Dermis microvascular lymphatic vessel endothelial cell (primary cell): ENCODE measurements at places on chromosomes 5 and 9.

DNA sequence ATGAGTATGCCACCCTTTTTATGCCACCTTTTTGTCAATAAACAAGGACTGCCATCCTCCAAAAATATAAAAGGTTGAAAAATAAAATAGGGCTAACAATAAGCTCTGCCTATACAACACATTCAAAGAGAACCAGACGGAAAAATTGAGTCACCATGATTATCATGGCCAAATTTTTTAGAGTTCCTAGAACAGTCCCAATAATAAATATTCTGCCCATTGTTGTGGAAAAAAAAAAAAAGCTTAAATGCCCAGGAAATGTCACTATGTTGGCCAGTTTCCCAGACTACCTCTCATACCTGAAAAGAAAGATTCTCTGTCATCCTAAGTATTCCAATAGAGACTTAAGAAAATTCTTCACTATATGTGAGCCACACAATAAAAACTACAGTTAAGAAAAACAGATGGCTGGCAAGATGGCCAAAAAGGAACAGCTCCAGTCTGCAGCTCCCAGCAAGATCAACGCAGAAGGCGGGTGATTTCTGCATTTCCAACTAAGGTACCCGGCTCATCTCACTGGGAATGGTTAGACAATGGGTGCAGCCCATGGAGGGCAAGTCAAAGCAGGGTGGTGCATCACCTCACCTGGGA lies 149.0 kb downstream of the TMEM161B start:
- no peak for DNase-seq

- DNase-seq, result no peak
Measured at GRCh38 chr5:74621492-74621891, 19.0 kb downstream of the ENC1 start.

- peak; percentile 56 for DNase-seq
Measured at GRCh38 chr5:139561655-139562451, 714 bp downstream of the UBE2D2 start.

DNA sequence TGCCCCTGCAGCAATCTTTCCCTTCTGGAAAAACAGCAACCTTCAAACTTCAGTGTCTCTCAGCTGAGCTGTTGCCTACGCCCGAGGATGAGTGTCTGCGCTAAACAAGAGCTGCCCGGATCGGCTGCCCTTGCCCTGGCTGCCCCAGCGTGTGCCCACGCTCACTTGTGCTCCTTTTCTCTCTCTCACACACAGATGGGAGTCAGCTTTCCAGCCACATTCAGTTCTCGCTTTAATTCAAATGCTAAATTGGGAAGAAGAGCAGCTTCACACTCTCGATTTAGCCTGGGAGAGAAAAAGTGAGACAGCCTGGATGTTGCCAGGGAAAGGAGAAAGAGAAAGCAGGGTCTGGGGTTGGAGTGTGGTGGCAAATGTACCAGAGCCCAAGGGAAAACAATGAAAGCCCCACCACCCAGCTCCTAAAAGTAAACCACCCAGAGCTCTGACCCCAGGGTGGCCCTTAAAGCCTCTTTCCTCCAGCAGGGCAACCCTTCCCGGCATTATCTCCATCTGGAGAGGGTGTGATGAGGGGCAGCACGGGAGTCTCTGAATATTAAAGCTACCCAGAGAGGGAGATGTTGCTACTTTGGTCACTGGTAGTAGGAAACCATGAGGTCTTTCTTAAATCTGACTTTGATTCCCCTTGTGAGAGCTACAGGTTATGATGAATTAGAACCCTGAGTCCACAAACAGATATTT lies 9.9 kb upstream of the EGR1 start:
- DNase-seq, result no peak

DNA sequence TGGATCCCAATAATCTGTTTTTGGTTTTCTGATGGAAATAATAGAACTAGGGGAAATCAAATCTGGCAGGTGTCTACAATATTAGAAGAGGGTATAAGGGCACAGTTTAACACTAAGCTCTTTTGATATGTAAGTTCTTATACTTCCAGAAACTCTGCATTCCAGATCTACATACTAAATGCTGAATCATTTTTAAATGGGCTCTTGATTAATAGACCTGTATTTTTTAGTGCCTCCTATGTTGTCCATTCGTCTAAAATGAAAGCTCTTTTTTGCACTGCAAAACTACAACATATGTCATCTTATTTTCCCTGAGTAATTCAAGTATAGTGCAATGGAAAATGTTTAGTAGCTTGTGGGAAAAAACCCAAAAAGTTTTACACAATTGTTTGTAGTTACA lies 44.2 kb downstream of the NR6A1 start:
- DNase-seq, result no peak

- no peak for DNase-seq
Measured at GRCh38 chr5:109281136-109281690, 128.6 kb downstream of the PJA2 start.

DNA sequence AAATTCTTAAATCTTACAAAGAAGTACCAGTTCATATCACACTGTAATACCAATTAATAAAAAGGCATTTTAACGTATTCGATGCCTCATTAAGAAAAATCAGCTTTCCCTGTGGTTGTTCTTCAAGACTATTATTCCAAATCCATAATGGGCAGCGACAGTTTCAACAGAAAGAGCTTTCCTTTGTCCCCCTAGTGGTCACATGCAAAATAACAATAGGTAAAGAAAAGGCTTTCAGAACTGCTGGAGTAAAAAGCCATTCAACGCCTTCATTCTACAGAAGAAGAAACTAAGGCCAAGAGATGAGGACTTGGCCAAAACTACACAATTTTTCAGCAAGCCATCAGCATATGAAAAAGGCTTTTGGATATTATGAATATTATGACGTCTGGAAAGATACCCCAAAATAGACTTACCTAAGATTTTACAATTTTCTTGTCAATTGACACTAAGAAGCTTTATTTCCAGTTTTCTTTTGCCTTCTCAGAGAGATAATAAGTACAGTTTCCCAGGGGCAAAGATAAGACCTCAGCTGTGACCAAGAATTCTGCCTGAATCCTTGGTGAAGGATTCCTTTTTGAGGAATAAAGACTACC lies 6.7 kb upstream of the CDH6 start:
- peak; percentile 19 for DNase-seq

DNA sequence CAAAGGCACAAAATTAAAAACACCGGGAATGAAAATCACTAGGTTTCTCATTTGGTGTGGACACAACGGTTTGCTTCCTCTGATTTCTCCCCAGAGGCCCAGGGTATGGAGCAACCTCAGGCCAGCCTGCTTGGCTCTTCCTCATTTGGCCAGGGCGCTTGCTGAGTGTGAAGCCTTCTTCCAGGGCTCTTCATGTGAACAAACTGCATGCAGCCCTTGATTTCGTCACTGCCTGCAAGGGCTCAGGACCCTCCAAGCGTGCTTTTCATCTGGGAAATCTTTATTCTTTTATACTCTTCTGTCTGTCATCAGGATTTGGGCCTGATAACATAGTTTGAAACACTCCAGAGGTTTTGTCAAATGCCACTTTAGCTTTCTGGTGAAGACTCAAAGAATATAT lies 122.6 kb upstream of the KLF4 start:
- no peak for DNase-seq

DNA sequence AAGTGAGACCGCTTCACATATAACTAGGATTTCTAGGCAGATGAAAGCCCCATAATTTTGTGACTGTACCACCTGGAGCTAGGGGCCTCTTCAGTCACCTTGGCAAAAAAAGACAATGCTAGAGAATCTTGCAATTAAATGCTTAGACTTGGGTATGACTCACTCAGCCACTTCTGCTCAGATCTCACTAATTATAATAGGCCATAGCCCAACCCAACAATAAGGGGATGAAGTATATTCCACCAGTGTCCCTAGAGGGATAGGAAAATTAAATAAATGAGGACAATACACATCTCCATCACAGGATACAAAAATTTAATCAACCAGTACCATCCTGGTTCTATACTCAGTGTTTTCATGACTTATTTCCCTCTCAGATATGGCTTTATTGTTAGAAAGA lies 1079.9 kb upstream of the C9orf72 start:
- DNase-seq, result no peak

GRCh38 chr9:105834404-105834803 lies 140.1 kb downstream of the TMEM38B start:
- no peak for DNase-seq

DNA sequence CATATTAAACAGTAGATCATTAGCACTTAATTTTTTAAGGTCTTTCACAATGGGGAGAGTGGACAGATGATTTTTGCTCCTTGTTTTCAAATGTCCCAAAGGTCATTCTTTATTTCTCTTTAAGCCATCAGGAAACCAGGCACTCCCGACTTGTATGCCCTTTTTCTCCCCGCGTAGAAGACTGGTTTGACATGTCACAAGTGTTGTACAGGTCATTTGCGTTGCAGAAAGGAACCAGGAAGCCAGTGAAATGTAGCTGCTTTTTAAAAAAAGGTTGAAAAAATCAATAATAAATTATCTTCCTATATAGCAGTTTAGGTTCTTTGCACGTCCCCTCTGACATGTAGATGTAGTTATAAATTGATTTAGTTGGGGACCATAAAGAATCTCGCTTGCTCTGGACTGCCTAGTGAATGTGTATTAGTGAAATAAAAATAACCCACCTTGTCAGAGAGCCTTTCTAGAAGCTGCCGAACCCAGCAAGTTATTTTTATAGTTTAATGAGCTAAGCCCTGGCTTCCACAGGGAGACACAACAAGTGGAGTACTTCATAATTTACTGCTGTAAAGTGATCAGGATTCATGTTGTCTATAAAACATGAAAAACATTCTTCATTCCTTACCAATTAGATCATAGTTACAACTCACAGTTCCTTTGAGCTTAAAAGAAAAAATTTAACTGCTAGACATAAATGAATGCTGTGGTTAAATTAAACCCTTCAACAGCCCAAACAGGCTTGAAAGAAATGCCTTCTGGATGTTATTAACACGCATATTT lies 404.6 kb downstream of the CSNK1G3 start:
- DNase-seq, result peak; percentile 12

- no peak for DNase-seq
Measured at GRCh38 chr9:135456436-135457104, 23.0 kb upstream of the PPP1R26 start.

- DNase-seq, result no peak
Measured at GRCh38 chr5:172351240-172351778, 67.7 kb upstream of the UBTD2 start.

DNA sequence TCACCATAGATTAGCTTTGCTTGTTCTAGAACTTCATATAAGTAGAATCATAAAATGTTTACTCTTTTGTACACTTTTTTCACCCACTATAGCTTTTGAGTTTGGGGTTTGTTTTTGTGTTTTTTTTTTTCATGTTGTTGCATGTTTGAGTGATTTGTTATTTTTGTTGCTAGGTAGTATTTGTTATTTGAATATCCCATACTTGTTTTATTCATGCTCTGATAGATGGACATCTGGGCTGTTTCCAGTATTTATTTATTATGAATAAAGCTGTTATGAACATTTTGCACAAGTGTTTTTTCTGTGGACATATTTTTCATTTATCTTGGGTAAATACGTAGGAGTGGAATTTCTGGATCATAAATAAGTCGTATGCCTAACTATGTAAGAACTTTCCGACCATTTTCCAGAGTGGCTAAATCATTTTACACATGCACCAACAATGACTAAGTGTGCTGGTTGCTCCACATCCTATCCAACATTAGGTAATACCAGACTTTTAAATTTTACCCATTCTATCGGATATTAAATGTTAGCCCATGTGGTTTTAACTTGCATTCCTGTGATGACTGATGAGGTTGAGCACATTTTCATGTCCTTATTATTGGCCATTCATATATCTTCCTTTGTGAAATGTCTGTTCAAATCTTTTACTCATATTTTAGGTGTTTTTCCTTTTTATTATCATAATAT lies 69.1 kb upstream of the NR4A3 start:
- no peak for DNase-seq

DNA sequence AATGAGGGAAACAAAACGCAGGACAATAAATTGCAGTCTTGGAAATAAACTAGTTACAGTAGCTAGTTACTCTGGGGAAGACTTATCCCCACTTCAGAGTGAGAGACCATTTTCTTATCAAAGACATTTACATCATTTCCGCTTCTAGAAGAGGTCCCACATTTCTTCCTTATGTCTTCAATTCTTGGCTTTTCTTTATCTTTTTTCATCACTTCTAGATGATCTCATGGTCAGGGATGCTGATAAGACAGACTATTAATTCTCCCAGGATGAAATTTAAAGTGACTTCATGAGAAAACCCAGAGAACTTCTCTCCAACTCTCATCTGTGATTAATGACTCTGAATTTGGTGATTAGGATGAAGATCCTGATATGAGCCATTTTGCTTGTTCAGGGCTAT lies 229.1 kb downstream of the MTRR start:
- no peak for DNase-seq

GRCh38 chr5:76790632-76791290 lies 28.1 kb upstream of the F2RL1 start:
- peak; percentile 100 for DNase-seq

DNA sequence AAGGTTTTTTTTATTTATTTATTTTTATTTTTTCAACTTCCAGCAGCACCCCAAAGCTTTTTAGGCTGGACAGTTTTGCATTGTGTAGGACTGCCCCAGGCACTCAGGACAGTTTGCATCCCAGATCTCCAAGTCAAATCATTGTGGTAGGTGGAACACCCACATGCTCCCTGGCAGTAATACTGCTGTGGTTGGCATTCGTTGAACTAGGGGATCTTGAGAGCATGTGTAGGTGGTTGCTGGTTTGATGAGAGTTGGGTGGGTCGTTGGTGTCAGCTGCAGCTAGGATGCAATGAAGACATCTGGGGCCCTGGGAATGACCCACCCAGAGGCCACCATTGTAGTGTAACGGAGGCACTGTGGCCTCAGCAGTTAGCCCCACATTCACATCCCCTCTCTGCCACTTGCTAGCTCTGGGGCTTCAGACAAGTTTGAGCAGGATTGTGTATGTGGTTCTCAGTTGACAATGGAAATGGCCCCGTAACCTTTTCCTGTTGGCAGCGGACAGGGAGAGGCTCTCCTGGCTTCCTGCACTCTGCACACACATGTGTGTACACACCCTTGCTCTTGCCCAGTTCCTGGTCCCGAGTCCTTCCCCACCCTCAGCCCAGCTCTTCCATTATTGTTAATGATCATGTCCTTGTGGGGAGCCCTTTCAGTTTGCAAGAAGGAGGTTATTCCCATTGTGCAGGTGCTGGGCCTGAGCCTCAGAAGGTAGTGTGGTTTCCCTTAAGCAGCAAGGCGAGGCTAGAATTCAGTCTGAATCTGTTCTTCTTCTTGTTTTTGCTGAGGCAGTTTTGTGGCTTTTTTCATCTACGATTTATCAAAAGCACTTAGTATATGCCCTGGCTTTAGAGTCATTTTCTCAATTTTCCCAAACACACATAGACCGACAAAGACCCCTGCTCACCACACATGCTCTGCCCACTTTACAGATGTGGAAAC lies 46.5 kb downstream of the PPARGC1B start:
- peak; percentile 57 for DNase-seq

GRCh38 chr9:88310310-88310980 lies 77.8 kb upstream of the SPIN1 start:
- no peak for DNase-seq

GRCh38 chr5:73922224-73922623 lies 296.2 kb downstream of the ARHGEF28 start:
- DNase-seq, result no peak

DNA sequence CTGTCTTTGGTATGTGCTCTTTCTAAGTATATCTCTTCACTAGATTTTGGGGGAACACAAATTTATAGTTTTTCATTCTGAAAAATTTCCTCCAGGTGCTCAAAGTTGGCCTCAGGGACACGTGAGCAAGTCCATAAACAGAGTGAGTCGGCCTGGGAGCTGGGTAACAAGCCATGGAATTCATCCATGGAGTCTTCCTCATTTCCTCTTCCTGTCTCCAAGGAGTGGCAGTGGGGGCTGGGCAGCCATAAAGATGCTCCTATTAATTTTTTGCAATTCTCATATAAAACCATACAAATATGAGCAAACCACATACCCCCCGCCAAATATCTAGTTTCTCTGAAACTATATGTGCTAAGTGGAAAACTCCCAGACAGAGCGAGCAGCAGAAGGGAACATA lies 136.6 kb upstream of the OTULINL start:
- peak; percentile 69 for DNase-seq
